B cell (primary cell): ENCODE measurements at places on chromosomes 16 and 17. TPM values are rescaled to one million over a fixed set of nuclear protein-coding genes. Genes with fewer than 3 reads are reported as not detected.
A peak's percentile ranks its signal among the peaks of the same experiment; 100 is the strongest.

GRCh38 chr17:78960928-78961327 lies 18.8 kb downstream of the LGALS3BP start:
- H3K27ac ChIP-seq: no peak overlapping the region
- H3K4me1 ChIP-seq: peaks cover 9% of the 10 kb centered on the region
- H3K4me3 ChIP-seq: no peak overlapping the region
- no peaks in the 10 kb centered on the region for H3K27me3 ChIP-seq

GRCh38 chr17:14557480-14557879 lies 256.6 kb downstream of the HS3ST3B1 start:
- no peak overlapping the region for H3K27ac ChIP-seq
- H3K27me3 ChIP-seq: no peaks in the 10 kb centered on the region
- no peak overlapping the region for H3K4me3 ChIP-seq
- no peaks in the 10 kb centered on the region for H3K4me1 ChIP-seq
- DNase-seq: peak; percentile 5

GRCh38 chr17:50631908-50632571 lies 2.6 kb upstream of the ABCC3 start:
- H3K4me3 ChIP-seq: no peak overlapping the region
- no peak for DNase-seq
- peaks cover 10% of the 10 kb centered on the region for H3K4me1 ChIP-seq
- peaks cover 21% of the 10 kb centered on the region for H3K27me3 ChIP-seq

DNA sequence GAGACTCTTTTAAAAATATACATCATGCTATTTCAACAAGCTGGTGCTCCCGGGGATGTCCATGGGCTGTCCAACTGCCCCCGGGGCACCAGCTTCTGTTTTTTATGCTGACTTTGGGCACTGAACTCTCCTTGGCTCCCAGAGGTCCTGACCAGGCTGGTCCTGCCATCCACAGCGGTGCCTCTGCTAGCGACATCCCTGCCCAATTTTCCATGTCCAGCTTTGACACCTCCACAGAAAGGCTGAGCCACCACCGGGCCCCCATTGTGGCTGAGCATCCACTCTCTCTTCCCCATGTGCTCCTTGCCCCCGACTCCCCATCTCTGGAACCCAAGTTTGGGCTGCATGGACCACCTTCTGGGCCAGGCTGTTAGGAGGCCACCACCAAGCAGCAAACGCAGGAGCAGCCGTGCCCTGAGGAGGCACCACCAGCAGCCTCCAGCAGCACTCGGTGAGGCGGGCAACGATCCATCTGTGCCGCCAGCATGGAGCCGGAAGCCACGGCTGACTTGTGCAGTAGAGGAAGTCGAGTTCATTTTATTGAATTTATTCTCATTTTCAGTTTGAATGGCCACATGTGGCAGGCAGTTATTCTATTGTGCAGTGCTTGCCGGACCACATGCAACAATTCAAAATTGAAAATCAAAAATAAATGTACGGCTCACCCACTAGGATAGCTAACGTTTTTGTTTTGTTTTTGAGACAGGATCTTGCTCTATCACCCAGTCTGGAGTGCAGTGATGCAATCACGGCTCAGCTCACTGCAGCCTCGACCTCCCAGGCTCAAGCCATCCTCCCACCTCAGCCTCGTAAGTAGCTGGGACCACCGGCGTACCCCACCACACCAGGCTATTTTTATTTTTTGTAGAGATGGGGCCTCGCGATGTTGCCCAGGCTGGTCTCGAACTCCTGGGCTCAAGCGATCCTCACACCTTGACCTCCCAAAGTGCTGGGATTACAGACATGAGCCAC lies 2.8 kb upstream of the MEAK7 start:
- DNase-seq: peak; percentile 60
- peaks cover 54% of the 10 kb centered on the region for H3K4me1 ChIP-seq
- H3K36me3 ChIP-seq: no peaks in the 10 kb centered on the region
- H3K4me3 ChIP-seq: no peak overlapping the region
- H3K27ac ChIP-seq: peak overlapping the region; percentile 34

Gene VASN
- 0.66 and 0.76 TPM in 2 replicates for total RNA-seq

Gene EPOP
- total RNA-seq: 0.97 and 1.2 TPM in 2 replicates

Gene ITGAL
- 176 and 184 TPM in 2 replicates for total RNA-seq

DNA sequence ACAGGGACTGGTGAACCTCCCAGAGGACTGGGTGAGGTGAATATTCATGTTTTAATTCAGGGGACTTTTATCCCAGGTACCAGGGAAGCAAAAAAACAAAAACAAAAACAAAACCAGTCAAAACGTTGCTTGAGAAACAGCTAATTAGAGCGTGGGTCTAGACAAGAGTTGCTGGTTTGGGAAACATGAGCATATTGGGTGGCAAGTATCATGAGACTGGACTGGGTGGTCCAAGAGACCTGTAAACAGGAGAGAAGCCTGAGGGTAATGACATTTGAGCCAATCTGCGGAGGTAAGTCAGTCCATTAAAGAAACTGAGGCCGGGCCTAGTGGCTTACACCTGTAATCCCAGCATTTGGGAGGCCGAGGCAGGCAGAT lies 11.5 kb upstream of the BPTF start:
- no peak for DNase-seq
- H3K4me3 ChIP-seq: no peak overlapping the region
- H3K27me3 ChIP-seq: no peaks in the 10 kb centered on the region
- peaks cover 59% of the 10 kb centered on the region for H3K4me1 ChIP-seq
- peak overlapping the region; percentile 77 for H3K27ac ChIP-seq

Gene CRYBA1
- total RNA-seq: not detected in 2 replicates

Gene OR1A1
- not detected in 2 replicates for total RNA-seq

Gene GNAO1
- total RNA-seq: 3.7 and 5.1 TPM in 2 replicates
